Mesothelial cell of epicardium (in vitro differentiated cells): ENCODE measurements at places on chromosomes 5 and 9.

DNA sequence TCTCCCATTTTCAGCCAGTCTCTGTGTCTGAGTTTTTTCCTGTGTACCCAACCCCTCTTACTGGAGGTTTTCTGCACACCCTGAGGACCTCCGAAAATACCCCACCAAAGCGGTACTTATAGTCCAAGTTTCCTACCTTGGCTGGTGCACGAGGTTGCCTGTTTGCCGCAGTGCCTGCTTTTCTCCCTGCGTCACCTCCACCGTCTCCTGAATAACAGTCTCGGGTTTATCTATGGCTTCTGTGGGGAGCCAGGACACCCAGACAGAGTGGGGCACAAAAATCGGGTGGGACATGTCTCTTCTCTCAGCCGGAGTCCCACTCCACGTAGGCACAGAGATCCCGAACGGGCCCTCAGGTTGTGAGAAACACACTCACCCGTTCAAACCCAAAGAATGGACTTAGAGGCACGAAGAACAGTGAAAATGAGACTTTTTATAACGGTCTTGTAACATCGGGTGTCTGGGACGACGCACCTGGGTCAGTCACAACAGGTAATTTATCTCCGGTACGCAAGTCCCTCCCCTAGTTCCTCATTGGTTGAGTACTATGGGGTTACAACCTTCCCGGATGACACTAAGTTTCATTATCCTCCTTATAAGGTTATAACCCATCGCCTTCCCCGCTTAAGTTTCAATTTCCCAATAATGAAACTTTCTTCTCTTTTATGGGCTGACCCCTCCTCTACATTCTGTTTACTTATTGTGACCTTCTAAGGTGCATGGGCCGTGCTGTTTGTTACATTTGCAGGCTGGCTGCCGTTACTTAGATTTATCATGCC lies 970.2 kb upstream of the COX7C start:
- DNase-seq: no peak

GRCh38 chr5:161697001-161697400 lies 11.5 kb downstream of the GABRA6 start:
- no peak for DNase-seq

DNA sequence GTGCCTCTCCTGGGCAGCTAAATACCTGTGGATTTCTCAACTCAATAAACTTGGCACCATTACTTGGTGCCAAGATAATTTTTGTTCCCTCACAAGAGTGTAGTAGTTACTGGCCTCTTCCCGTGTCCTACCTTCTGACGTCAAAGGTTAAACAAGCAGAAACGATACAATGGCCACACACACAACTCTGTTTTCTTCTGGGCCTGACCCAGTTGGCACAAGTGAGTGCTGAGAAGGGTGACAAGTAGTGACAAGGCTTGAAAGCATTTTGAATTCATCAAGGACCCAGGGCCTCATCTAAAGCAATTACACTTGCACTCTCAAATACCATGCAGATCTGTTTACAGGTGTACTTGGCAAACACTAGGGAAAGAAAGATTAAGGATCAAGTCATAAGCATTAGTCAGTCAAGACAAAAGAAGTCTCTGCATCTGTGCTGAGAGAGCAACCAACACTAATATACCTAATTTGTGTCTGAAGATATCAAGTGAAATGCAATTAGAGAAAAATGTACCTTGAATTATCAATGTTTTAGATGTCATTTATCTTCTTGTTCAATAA lies 30.8 kb downstream of the RASEF start:
- no peak for DNase-seq

- DNase-seq: no peak
These were observed 11.9 kb downstream of the APBA1 start for GRCh38 chr9:69660304-69660703.

GRCh38 chr9:17116400-17116837 lies 18.4 kb upstream of the CNTLN start:
- DNase-seq: no peak

GRCh38 chr9:127858041-127858512 lies 3.6 kb upstream of the ENG start:
- DNase-seq: no peak

- DNase-seq: no peak
These were observed 95.4 kb upstream of the PRDM9 start for GRCh38 chr5:23411994-23412393.

DNA sequence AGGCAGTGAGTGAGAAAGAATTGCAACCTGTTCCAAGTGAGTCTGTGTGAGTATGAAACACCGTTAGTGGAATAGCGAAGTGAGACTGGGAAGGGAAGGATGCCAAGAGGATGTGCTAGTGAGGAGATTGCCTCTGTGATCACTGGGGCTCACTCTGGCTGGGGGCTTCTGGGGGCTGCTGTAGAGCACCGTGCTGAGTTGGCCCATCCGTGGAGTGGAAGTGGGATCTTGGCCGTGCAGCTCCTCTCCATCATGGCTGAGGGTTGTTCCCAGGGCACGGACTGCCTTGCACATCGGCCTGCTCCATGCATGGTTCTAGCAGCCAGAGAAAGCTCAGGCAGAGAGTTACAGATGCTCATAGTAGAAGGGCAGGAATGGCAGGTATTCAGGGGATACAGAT lies 236.1 kb downstream of the AGTPBP1 start:
- DNase-seq: no peak

- no peak for DNase-seq
These were observed 59.7 kb downstream of the FGF18 start for GRCh38 chr5:171478946-171479775.

- no peak for DNase-seq
These were observed 92.5 kb upstream of the ZNF366 start for GRCh38 chr5:72599519-72600370.
